Mesenteric fat pad (tissue), 1 donor: ENCODE measurements at places on chromosomes 6 and 20. TPM values are rescaled to one million over a fixed set of nuclear protein-coding genes. Genes with fewer than 3 reads are reported as not detected.

DNA sequence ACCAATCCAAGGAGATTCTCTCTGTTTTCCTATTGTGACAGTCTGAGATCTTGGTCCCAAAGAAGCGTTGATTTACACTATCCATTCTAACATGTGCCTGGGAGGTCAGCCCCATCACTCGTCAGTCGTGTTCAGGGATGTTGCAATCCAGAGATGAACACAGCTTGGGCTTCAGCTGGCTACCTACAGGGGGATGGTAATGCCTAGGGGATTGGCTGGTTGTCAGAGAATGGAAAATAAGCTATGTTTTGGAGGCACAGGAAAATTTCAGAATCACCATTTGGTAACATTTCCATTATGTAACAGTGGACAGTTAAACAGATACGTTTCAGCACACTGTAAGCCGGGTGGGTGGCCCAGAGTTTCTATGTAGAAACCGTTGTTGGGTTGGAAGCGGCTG lies 147.1 kb upstream of the RALGAPA2 start:
- no peak for DNase-seq

- DNase-seq: no peak
Observed at GRCh38 chr20:20547221-20547875, 165.1 kb downstream of the RALGAPA2 start.

DNA sequence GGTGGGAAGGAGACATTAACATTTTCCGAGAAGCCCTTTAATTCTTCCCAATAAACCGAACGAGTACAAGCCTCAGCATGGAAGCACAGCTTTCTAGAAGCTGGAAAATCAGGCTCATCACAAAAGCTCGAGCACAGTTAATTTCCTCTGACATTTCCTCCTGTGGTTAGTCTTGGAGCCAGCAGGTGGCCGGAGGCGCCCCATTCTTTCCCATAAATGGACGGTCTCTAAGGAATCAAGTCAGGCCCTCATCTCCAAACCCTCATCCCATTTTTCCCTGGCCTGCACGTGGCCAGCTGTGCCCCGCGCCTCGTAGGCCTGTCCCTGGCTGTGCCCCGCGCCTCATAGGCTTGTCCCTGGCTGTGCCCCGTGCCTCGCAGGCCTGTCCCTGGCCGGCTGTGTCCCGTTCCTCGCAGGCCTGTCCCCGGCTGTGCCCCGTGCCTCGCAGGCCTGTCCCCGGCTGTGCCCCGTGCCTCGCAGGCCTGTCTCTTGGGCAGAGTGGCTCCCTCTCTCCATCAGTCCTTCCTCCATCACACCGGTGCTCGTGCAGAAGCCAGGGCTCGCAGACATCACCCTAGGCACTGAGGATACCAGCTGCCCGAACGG lies 19.7 kb upstream of the NTSR1 start:
- DNase-seq: no peak

DNA sequence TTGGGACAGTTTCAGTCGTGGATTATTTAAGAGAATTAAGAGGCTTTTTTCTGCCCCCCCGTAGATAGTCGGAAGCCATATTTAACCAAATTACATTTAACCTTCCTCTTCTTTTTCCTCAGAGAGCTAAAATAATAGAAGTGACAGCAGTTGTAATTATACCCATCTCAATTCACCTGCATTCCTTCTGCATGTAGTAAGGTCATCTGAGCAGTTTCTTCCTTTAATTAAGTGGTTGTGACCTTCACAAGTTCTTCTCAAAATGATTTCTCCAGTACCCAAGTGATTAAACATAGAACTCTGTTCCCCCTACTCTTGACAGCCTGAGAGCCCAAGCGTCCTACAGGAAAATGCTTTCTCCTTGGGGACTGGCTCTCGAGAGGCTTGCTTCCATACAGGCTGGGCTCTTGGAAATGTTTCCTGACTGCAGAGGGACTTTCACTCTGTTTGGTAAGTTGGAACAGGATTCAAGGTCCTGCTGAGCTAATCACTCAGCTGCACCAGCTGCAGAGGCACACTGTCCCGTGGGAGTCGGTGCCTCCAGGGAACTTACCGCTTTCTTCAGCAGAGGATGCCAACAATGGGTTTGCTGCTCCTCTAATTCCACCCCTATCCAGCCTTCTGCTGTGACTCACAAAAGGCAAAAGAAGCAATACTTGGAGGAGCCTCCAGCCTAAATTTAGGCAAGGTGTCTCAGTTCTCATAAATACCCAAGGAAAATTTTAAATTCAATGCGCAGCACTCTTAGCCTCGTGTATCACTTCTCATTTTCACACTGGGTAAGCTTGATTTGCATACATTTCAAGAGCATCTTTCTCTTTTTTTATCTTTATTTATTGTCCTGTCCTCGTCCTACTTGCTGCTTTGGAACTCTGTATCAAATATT lies 414.9 kb downstream of the KIF16B start:
- DNase-seq: no peak

GRCh38 chr6:37021356-37022129 lies 16.1 kb downstream of the FGD2 start:
- no peak for DNase-seq

DNA sequence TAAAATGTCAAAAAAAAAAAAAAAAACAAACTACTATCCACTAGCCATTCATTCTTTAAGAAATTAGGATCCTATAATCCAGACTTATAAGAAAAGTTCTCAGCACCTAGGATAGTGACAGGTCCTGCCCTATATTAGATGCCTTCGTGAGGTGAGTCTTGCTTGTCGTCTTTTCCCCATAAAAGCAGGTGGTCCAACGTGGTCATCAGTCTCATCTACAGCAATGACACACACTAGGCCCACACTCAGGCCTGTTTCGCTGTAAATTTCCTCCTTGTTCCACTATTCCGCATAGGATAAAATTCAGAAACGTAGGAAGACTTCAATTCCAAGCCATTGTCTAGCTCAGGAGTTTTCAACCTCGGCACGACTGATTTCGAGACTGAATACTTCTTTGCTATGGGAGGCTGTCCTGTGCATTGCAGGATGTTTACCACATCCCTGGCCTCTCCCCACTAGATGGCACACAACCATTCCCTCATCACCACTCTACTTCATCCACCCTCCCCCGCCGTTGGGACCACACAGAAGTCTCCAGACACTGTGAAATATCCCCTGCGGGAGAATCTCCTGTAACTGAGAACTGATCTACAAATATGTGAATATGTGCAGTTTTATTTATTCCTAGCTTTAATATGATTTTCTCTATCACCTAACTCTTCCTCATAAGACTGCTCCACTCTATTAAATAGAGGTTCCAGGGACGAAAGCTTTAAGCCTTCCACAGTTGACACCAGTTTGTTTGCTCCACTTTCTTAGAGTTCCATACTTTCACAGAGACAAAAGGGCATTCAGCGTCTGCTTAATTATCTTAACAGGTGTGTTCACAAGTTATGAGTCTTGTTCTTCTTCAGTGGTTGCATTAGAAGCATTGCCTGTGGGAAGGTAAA lies 346.3 kb downstream of the BMP2 start:
- DNase-seq: no peak

GRCh38 chr6:35496841-35497570 lies at the start of gene TEAD3:
Gene TEAD3 (minus strand): TSS chr6:35497079.
- no peak for DNase-seq

GRCh38 chr6:17719323-17720041 lies 12.8 kb upstream of the NUP153 start:
- DNase-seq: no peak

The TFAP2A gene
- total RNA-seq: 1.9 TPM

- no peak for DNase-seq
Observed at GRCh38 chr20:51437182-51437924, 105.2 kb downstream of the NFATC2 start.

GRCh38 chr6:20581070-20581469 lies 46.8 kb downstream of the CDKAL1 start:
- DNase-seq: no peak

DNA sequence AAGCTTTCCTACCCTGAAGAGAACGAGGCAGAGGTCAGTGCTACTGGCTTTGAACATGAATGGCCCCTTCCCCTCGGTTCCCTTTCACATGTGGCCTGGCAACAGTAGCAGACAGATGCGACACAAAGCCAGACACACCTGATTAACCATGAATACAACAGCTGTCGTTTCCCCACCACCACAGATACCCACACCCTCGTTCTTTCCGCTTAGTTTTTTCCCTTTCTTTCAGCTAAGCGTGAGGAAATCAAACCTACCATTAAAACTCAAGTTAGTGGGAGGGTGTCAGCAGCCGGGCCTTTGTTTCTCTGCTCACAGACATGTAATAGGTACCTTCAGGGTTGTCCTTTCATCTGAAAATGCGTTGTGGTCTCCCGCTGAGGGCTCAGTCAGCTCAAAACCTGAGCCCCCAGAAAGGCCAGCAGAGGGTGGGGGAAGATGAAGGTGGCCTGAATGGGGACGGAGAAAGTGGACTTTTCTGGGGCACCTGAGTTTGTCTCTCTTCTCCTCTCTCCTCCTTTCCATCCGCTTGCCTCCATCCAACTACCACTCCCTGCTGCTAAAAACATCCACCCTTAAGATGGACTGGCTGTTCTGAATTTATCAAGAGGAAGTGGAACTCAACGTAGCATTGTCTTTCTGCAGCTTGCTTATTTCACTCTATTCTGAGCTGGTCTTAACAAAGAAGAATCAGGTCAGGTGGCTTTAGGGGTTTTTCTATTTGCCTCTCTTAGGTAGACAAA lies 516.6 kb upstream of the JARID2 start:
- DNase-seq: no peak

The ECT2L gene
- total RNA-seq: not detected
